Activated CD4-positive, CD25-positive, alpha-beta regulatory T cell treated with anti-CD3 and anti-CD28 coated beads, Interleukin-2, amount 50 U/mL, for 16 hours (primary cell): ENCODE measurements at places on chromosomes 2 and 18.

GRCh38 chr2:241048149-241048948 is 49.9 kb downstream of the SNED1 start:
- DNase-seq = no peak

GRCh38 chr2:74111380-74111779 is 36.3 kb downstream of the BOLA3 start:
- no peak for DNase-seq

DNA sequence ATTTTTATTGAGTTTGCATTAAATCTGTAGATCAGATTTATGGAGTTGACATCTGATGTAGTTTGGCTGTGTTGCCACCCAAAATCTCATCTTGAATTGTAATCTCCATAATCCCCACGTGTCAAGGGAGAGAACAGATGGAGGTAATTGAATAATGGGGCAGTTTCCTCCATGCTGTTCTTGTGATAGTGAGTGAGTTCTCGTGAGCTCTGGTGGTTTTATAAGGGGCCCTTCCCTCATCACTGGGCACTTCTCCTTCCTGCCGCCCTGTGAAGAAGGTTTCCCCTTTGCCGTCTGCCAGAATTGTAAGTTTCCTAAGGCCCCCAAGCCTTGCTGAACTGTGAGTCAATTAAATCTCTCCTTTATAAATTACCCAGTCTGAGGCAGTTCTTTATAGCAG is 32.2 kb downstream of the ZC3H15 start:
- DNase-seq = no peak

GRCh38 chr18:13540477-13541182 is 185.7 kb downstream of the FAM210A start:
- DNase-seq = no peak

- DNase-seq = no peak
These were observed 76.0 kb downstream of the RFTN2 start for GRCh38 chr2:197599285-197599965.

DNA sequence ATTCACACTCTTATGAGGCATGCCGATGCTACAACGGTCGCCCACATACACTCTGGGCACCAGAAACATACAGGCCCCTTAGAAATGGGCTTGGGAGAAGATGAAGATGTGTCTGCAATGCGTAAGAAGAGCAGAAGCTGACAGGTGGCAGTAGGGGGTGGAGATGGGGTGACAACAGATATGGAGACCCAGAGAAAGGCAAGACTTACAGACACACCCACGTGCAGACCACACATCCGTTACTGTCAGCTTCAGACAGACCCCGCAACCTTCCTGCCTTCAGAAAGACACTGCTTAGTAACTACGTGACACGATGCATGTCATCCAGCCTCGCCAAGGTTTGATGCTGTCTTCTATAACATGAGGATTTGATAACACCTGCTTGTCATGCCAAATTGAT is 89.5 kb downstream of the ZFP36L2 start:
- peak; percentile 56 for DNase-seq

DNA sequence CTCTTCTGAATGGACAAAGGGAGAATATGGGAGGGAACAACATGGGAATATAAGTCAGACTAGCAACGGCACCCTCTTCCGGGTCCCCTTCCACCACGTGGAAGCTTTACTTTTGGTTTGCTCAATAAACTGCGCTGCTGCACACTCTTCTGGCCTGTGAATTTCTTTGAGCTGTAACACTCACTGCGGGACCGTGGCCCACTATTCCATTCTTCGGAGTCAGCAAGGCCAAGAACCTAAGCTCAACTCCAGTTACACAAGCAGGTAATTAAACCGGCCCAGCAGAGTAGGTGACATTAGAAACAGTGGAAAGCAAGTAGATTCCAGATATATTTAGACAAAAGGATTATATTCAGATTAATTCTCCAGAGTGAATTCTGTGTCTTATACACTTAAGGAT is 697.4 kb upstream of the NXPH2 start:
- DNase-seq = no peak

- DNase-seq = no peak
These were observed 304.0 kb upstream of the REG3G start for GRCh38 chr2:78721355-78722033.

GRCh38 chr2:33409417-33409955 is 67.0 kb upstream of the RASGRP3 start:
- DNase-seq = no peak

- DNase-seq = no peak
These were observed 69.5 kb downstream of the MYOM1 start for GRCh38 chr18:3150274-3150673.

- DNase-seq = no peak
These were observed 166.9 kb downstream of the RND3 start for GRCh38 chr2:150320608-150321007.

- DNase-seq = no peak
These were observed 66.4 kb downstream of the KCNG2 start for GRCh38 chr18:79864006-79864725.

GRCh38 chr2:237149425-237149824 is 63.7 kb downstream of the COPS8 start:
- no peak for DNase-seq
